Fibroblast of skin of left biceps (primary cell): ENCODE measurements at places on chromosomes 6 and 20.

- no peak for DNase-seq
Observed at GRCh38 chr6:111979633-111980032, 74.3 kb upstream of the CCN6 start.

GRCh38 chr6:131469130-131469529 lies 103.9 kb upstream of the ARG1 start:
- DNase-seq = no peak

DNA sequence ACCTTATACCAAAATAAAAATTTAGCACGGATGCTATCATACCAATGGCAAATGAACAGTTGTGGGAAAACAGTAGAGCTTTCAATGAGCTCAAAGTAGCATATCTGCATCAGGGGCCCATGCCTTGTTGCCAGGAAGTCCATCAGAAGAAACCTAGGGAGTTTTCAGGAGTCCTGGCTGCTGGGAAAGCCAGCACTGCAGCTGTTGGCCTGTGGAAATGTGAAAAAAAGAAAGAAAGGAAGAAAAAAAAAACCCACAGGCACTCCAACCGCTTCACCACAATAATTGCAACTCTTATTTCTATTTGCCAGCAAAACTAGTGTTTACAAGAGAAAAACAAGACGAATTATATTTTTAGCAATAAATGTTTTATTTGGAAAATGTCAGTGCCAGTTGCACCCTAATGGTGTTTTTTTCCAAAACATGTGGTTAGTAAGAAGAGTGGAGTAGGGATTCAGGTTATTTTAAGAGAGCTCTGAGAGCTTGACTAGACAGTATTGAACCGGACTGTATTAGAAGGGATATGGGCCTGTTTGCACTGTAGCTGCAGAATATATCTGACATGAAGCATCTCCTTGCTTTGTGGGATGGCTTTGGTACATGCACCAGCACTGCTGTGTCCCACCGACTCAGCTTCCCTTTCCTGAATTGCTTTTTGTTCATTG lies 137.3 kb downstream of the CCDC170 start:
- DNase-seq = no peak

- no peak for DNase-seq
Observed at GRCh38 chr6:37535759-37536490, 36.2 kb upstream of the CCDC167 start.

GRCh38 chr20:56352345-56353055 lies 6.3 kb upstream of the FAM210B start:
- DNase-seq = no peak

DNA sequence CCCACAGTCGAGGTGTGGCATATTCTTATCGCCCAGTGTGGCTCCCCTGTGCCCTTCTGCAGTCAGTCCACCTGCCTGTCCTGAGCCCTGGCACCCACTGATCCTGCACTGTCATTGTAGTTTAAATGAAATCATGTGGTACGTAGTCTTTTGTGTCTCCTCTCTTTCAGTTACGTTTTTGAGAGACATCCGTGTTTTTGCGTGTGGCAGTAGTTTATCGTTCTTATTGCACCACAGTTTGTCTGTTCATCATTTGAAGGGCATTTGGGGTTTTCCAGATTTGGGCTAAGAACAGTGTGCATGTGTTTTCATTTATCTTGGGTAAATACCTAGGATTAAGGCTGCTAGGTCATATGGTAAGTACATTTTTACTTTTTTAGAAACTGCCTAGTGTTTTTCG lies 49.3 kb downstream of the SPATA2 start:
- DNase-seq = peak; percentile 78

- DNase-seq = no peak
Observed at GRCh38 chr6:150029749-150030148, 4.4 kb upstream of the RAET1L start.

DNA sequence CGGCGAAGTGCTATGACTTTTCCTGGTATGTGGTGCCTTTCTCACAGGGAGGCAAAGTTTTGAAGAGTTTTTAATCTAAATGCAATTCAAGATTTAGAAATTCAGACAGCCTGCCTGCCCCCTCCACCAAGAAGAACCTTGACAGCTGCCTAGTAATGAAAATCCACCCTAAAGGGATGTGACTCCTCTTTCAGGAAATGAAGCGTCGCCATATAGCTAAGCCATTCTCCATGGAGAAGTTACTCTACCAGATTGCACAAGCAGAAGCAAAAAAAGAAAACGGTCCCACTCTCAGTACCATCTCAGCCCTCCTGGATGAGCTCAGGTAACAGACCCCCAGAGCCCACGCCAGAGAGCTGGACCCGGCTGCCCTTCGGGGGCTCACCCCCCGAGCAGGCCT lies 150.1 kb downstream of the DTNBP1 start:
- DNase-seq = no peak

- no peak for DNase-seq
Observed at GRCh38 chr6:113350461-113350860, 506.7 kb upstream of the MARCKS start.

DNA sequence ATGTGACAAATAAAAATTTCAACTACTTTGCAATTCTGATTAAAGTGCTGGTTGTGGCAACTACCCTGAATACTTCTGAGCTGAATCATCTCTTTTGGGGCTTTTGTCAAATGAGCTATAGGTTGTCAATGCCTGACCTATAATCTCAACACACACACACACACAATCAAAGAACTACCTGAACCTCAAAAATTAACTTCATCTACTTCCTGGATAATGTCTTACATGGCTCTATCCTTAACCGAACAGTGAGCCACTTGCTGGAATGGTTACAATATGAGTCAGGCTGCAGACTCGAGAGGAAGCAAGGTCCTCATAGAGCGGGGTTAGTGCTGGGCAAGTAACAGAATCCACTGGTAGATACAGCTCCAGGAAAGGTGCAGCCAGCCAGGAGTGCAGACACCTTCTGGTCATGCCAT lies 70.6 kb upstream of the DST start:
- peak; percentile 50 for DNase-seq

- DNase-seq = no peak
Observed at GRCh38 chr6:39695447-39695846, 29.8 kb downstream of the KIF6 start.
